ENCODE measurements at places on chromosomes 3 and 15.
A peak's percentile ranks its signal among the peaks of the same experiment; 100 is the strongest.

DNA sequence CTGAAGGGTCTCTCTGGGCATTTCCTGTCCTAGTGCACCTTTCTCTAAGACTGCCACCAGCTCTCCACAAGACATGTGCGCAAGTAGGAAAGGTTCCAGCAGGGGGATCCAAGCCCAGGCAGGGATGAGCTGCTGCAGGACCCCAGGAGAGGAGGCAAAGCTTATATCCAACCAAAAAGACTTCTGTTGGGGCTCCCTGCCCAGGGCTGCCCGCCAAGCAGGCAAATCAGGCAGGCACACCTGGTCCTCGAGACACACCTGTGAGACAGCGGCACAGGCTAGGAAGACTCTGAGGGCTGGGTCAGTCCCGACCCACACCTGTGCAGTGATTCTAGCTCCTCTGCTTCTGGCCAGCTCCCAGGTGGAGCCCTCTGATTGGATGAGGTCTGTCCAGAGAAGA lies 80.6 kb downstream of the MYLK start:
- DNase-seq: no peak

DNA sequence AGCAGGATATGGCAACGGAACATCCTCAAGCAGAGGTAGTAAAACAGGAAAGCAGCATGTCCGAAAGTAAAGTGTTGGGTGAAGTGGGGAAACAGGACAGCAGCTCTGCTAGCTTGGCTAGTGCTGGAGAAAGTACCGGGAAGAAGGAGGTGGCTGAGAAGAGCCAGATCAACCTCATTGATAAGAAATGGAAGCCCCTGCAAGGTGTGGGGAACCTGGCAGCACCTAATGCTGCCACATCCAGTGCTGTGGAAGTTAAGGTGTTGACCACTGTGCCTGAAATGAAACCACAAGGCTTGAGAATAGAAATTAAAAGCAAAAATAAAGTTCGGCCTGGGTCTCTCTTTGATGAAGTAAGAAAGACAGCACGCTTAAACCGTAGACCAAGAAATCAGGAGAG lies 14.3 kb upstream of the ZBTB47 start:
- no peak for DNase-seq

DNA sequence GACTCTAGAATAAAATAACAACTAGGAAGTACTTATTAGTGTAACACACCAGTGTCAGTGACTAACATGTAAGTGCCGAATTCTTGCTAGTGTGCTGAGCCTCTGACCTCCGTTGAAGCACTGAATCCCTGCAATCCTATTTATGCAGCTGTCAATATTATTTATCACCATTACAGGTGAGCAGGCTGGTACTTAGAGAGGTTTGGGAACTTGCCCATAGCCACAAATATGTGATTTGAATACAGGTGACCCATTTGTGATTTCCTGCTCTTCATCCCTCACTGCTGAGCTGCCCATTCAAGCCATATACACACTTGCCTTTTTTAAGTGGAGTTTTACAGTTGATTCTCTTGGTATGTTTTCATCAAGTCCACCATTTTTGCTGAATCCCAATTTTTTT lies 12.2 kb downstream of the EIF4E3 start:
- DNase-seq: no peak

GRCh38 chr15:28963711-28964081 lies 77.9 kb downstream of the APBA2 start:
- no peak for DNase-seq

GRCh38 chr3:17336291-17336690 lies 406.1 kb downstream of the TBC1D5 start:
- no peak for DNase-seq

GRCh38 chr3:146117406-146118285 lies 43.3 kb downstream of the PLOD2 start:
- DNase-seq: no peak

DNA sequence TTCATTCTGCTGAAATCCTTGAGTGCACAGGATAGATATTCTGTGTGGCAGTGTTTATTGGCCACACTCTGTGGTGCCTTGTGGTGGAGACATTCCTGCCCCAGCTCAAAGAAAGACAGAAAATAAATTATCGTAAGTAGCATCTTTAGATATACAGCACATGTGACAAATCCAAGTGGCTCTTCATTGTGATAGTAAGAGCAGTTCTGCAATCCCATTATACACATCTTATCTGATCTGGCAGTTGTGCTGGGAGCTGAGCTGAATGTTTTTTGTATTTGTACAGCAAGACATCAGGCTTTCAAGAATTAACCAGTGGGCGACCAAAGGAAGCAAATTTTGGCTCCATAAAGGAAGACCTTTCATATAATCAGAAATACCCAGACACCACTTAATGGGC lies 235.3 kb upstream of the MRPL3 start:
- DNase-seq: no peak

GRCh38 chr15:56929933-56930332 lies 11.5 kb downstream of the TCF12 start:
- no peak for DNase-seq

- peak; percentile 23 for DNase-seq
Measured at GRCh38 chr15:100885811-100886210, 6.2 kb downstream of the ALDH1A3 start.

DNA sequence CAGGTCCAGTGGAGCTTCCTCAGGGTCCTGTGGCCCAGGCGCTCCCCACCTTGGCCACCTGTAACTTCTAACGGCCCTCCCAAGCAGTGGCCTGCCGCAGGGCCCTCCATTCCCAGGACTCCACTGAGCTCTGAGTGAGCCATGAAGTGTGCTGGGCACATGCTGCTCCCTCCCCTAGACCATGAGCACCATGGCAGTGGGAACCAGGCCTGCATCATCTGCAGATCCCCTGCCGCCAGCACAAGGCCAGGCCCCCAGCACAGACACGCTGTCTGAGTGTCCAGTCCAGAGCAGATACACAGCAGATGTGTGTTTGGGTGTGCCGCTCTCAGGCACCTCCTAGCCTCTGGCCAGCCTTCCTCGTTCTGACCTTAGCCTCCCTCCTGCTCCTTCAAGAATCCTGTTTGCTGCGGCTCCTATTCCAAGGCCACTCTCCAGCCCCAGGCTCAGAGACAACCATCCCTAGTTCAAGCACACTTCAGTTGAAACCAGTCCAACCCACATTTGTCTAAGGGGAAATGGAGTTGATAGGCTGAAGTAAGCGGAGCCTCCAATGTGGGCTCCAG lies 7.0 kb upstream of the KLF15 start:
- DNase-seq: no peak

GRCh38 chr3:67384760-67385397 lies 269.5 kb downstream of the SUCLG2 start:
- peak; percentile 50 for DNase-seq

- peak; percentile 90 for DNase-seq
Measured at GRCh38 chr15:67715170-67715569, 110.1 kb upstream of the SKOR1 start.

DNA sequence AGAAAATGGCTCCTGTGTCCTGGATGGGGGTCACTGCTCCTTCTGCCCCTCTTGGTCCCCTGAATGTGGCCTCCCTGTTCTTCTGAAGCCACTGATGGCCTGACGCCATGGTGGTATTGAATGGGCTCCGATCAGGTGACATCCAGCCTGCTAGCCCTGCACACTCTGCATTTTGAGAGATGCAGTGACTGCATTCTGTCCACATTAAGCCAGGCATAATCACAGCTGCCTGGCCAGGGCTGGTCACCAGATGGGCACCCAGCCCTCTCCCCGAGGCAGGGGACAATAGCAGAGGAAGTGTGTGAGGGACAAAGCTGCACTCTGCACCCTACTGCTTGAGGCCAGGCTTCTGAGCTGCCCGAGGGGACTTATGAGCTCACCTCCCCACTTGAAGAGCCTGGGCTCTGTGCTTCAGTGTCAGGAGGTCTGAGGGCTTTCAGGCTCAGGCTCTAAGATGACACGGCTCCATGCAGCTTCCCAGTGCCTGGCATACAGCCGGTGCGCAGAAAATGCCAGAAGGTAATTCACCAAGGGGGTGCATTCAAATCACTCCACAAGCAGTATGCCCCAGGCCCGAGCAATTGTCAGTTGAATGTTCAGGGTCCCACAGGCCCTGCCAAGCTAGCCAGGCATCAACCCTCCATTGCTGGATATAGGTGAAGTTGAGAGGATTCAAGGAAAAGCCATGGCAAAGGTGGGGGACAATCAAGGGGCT lies 56.8 kb downstream of the WNT7A start:
- no peak for DNase-seq

DNA sequence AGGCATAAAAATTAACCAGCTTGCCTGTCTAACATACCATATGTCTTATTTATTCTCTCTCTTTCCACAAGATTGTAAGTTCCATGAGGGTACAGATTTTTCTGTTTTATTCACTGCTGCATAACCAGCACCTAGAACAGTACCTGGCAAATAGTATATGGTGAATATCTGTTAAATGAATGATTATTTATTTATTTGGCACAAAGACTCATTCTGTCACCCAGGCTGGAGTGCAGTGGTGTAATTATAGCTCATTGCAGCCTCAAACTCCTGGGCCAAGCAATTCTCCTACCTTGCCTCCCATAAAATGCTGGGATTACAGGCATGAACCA lies 24.9 kb downstream of the DENND4A start:
- no peak for DNase-seq

DNA sequence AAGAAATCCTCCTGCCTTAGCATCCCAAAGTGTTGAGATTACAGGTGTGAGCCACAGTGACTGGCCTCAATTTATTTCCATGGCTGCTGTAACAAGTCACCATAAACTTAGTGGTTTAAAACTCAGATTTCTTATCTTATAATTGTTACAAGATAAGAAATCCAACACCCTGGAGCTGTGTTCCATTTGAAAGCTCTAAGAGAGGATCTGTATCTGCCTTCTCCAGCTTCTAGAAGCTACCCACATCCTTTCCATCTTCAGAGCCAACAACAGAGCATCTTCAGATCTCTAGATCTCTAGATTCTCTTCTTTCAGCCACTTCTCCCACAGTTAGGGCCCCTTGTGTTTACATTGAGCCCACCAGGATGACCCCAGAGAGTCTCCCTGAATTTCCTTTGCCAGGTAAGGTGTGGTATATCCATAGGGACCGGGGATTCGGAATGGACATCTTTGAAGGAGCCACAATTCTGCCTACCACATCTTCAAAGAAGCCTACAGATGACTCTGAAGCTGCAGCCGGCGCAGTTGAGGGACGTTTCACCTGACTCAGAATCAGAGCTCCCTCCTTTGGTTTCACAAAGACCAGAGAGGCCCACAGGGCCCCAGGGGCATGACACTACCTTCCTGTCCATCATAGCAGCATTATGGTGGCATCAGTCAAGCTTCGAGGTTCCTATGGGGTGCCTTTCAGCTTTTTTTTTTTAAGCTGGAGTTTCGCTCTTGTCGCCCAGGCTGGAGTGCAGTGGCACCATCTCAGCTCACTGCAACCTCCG lies 87.0 kb upstream of the IGF1R start:
- no peak for DNase-seq

GRCh38 chr3:190063490-190063889 lies 57.2 kb downstream of the P3H2 start:
- no peak for DNase-seq

GRCh38 chr3:135513106-135514059 lies 452.1 kb upstream of the PPP2R3A start:
- no peak for DNase-seq

DNA sequence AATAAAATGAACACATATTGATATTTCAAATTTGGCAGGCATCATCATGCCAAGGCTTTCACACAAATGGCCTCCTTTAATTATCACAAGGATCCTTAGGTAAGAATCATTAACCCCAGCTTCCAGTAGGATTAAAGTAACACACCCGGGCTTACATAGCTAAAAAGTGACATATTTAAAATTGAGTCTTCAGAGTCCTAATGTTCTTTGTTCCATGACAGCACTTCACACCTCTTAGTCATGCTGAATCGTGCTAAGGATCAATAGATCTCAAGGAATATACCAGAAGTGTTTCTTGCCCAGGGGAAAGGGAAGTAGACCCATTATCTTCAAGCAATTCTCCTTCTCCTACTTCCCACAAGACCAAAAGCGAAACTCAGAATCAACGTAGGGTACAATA lies 76.6 kb upstream of the SOX2 start:
- no peak for DNase-seq

GRCh38 chr3:195956577-195956976 lies 48.2 kb upstream of the TNK2 start:
- no peak for DNase-seq

DNA sequence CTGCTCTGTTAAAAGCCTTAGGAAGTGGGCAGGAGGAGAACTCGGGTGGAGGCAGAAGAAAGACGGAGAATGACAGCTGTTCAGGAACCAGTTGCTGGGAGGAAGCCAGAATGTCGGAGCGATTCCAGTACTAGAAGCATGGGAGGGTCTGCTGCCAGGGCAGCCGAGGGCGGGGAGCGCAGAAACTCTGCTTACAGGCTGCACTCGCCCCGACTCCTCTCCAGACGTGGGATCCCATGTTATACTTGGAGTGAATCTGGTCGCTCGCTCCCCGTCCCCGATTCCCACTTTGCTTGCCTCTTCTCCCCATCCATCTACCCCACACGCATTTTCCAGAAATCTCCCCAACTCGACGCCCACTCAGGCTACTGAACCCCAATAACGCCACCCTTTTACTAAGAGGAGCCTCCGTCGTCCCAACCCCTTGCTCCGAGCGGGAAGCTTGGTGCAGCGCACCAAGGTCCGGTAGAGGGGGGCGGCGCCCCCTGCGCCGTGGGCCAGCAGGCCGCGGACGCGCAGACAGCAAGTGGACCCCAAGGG lies 665 bp downstream of the GATM start:
- DNase-seq: no peak

- no peak for DNase-seq
Measured at GRCh38 chr3:69451594-69451993, 65.7 kb upstream of the FRMD4B start.

GRCh38 chr15:41698779-41699178 lies 38.6 kb downstream of the MGA start:
- no peak for DNase-seq

GRCh38 chr3:111732252-111732879 lies 126.7 kb upstream of the PHLDB2 start:
- DNase-seq: no peak

DNA sequence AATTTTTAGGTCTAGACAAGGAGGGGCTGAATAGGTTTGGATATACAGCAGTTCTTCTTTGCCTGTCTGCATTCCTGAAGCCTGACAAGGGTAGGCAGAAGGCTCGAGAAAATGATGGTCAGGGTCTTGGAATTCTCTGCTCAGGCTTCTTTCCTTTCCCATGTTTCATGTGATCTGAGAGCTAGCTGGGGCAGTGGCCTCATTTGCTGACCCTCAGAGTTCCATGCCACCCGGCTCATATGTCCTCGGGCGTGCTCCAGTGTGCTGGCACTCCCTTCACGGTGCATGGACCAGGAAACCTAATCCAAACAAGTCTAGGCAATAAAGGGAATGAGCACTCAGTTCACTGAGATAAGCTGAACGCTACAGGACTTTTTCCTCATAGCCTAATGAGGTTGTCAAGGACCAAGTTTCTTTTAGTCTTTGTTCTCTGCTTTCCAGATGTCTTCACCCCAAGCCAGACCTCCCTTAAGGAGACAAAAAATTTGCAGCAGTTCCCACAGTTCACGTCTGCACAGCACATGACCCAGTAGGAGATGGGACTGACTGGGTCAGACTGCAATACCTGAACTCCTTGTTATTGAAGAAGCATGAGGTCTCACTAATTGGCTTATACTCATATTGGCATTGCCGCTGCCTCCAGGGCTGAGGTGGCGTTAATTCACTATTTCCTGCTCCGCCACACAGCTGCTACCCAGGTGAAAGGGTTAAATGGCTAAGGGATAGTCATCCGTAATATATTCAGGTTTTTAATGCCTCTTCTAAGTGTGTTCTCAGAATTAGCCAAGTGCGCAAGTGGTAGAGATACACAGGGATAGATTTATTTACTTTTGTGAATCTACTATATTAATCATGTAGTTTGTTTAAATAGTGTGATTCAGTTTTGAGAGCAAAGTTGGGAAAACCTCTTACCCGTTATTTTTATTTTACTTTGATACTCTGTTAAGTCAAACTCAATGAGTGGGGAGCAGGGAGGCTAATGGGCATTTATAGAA lies 15.3 kb upstream of the RTP4 start:
- DNase-seq: no peak

- no peak for DNase-seq
Measured at GRCh38 chr15:48001393-48002039, 119.3 kb upstream of the SLC24A5 start.

Measured in HAP-1 (cell line).